ENCODE measurements at places on chromosomes 12 and 14.

DNA sequence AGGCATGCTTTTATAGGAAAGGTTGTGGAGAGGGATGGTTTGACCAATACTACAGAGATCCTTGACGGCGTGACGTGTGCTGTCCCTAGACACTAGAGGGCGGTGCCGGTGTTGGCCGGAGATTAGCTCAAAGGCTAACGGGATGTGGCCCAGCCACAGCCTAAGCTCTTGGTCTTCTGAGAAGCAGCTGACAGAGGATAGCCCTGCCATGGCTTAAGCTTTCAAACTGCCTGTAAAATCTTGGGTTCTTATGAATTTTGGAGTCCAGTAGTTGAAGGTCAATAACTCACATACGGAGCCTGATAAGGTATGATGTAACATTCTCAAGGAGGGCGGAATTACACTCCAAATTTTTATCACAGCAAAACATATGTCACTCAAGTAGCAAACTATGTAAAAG is 515.7 kb upstream of the ATXN7L3B start:
- DNase-seq: no peak

- no peak for DNase-seq
Measured at GRCh38 chr14:56185992-56186391, 67.8 kb downstream of the PELI2 start.

GRCh38 chr14:88753873-88754272 is 38.9 kb downstream of the EML5 start:
- DNase-seq: no peak

- no peak for DNase-seq
Measured at GRCh38 chr12:52612431-52613383, 5.7 kb downstream of the KRT73 start.

DNA sequence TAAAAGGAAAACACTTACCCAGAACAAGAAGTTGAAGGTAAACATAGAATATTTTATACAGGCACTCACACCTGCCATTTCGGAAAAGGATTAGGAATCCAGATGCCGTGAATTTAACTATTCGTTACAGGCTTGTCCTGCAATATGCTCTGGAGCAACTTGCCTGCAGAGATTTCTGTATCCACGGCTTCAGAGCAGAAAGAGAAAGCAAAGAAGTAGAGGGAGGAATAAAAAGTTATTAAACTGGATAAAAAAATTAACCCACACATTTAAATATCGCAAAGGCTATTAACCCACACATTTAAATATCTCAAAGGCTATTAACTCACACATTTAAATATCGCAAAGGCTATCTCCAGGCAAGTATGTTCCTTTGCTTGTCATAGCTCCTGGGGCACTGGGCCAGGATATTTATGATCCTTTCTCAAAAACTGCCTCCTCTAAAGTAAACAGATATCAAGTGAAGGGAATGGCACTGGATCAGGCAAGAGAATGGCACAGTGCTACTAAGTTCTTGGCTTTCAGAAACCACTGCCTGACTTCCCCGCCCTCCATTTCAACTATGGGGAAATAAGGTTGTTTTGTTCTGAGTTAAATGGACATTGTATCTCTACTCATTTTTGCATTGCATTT is at the start of gene TSPAN8:
TSPAN8 (minus strand) TSS at position 399 of the 633 bp plus-strand sequence; CDS start at position 78, 321 bp downstream.
- no peak for DNase-seq

- no peak for DNase-seq
Measured at GRCh38 chr12:15772405-15773018, 16.7 kb downstream of the EPS8 start.

DNA sequence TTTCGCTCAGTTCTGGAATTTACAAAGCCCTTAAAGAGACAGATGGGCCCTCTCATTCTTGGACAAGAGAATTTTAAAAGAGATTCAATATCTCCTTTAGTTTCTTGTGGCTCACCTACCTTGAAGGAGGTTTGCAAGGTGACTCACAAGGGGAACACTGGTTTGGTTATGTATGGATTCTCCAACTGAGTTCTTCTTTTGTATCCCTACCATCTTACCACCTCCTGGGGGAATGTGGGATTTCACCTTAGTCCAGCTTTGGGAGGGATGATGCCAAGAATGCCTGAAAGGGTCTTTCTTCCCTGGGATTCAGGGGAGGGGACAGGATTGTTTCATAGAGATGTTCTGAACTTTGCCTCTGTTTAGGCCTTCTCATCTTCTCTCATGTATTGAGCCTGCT is 3.7 kb downstream of the PPP4R4 start:
- no peak for DNase-seq

DNA sequence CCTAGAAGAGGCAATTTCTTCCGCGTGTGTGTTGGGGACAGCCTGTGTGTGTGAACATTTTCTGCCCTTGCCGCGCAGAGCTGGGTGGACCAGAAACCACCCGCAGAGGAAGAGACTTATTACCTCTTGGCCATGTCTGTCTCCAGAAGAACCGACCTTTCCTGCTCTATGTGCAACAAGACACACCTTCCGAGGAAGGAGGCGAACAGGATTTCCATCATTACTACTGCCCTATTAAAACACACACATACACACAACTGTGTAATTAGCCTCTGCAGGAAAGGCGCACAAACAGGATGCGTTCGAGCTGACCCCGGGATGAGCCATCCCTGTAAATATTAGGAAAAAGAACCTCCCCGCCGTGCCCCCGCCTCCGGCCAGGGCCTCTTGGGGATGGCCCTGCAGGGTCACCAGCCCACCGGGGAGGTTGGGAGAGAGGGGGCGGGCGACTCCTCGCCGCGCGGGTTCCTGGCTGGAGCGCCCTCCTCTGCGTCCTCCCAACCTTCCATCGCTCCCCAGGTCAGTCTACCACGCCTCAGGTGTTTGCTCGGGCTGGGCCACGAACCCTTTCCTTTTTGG is 484 bp upstream of the PRKCH start:
- no peak for DNase-seq

- DNase-seq: no peak
Measured at GRCh38 chr12:124165695-124166094, 129.2 kb upstream of the RFLNA start.

DNA sequence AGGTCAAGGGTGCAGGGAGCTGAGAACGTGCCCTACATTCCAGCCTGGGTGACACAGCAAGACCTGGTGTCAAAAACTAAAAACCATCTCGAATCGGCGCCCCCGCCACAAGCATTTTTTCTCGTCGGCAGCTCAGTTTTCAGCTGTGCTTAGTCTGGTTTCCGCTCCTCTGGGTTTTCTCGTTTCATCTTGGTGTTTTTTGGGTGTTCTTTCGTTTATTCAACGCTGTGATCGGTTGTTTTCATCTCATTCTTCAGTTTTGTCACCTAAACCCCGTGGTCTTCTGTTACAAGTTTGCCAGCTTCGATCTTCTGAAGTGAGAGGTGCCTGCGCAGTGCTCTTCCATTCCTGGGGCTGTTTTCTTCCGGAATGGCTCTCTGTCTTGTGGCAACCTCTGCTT is 41.4 kb downstream of the NOC4L start:
- peak; percentile 38 for DNase-seq

DNA sequence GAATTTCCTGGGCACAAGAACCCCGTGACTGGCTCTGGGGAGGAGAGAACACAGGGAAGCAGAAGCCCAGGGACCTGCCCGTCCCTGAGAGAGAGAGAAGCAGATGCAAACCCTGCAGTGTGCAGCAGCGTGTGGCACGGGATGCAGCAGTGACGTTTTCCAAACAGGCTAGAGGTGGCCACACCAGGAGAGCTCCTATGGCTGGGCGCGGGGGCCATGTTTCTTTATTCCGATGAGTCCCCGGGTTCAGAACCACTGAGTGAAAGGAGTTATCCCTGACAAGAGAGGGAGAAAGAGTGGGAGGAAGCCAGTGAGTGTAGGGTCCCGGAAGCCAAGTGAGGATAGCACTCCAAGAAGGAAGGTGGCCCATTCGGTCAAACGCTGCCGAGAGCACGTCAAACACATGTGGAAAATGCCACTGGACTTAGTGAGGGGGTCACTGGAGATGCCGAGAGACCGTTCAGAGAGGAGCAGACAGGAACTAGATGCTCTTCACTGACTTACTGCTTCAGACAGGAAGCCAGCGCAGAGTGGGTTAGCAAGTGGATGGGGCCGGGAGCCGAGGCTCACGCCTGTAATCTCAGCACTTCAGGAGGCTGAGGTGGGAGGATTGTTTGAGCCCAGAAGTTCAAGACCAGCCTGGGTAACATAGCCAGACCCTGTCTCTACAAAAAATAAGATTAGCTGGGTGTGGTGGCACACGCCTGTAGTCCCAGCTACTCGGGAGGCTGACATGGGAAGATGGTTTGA is 123.0 kb downstream of the BCL11B start:
- no peak for DNase-seq

DNA sequence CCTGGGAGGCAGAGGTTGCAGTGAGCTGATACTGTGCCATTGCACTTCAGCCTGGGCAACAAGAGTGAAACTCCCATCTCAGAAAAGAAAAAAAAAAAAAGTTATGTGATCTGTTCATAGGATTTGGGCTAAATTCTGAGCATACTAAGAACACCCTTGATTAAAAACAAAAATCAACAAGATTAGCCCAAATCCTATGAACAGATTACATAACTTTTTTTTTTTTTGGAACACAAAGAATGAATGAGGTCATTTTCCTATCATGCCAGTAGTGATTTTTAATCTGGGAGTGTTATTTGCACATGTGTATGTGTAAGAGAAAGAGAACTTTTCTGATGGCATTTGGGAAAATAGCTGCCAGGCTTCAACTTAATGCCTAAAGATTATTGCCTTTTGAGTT is 208.7 kb downstream of the ERC1 start:
- no peak for DNase-seq

GRCh38 chr14:75191100-75191499 is 14.7 kb upstream of the TMED10 start:
- no peak for DNase-seq

- no peak for DNase-seq
Measured at GRCh38 chr14:38743966-38744584, 359.0 kb downstream of the SEC23A start.

DNA sequence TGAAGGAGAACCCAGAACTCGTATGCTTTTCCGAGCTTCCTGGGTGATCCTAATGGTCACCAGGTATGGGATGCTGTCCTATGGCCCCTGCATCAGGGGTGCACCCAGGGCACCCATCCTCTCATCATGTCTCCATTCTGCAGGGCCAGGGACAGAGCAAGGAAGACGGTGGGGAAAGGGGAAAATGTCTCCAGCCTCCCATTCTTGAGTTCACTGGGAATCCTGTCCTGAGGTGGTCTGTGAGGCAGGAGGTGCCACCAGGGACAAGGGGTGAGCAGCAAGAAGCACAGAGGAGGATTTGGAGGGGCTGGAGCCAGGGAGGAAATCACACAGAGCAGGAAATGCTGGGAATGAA is 14.9 kb upstream of the SLC6A12 start:
- no peak for DNase-seq

- no peak for DNase-seq
Measured at GRCh38 chr14:23514644-23514957, 37.0 kb downstream of the ZFHX2 start.

DNA sequence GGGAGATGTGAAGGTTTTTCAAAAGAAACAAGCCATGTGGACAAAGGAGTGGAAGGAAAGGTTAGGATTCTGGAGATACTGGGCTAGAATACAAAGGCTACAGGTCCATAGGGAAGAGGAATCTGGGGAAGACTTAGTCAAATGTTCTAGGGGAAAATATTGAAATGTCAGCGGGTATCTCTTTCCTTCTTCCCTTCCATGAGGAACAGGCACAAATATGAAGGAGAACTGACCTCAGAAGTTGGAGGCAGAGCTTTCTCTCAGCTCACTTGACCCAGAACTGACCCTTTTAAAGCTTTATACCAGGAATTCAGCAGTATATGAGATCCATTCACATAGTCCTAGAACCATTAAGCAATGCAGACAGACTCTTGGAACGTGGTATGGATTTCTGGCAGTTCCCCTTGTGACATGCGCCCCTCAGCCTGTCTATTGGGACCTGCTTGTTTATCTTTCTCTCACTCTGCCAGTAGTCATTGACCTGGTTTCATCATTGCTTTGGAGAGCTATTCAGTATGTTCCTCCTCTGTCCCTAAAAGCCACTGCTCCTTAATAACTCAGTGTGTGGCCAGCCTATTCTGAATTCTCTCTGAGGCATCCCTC is 43.0 kb upstream of the GSG1 start:
- no peak for DNase-seq

- DNase-seq: no peak
Measured at GRCh38 chr14:39680777-39681176, 248.5 kb upstream of the FBXO33 start.

- no peak for DNase-seq
Measured at GRCh38 chr14:79186523-79186922, 1016.4 kb downstream of the NRXN3 start.

- peak; percentile 35 for DNase-seq
Measured at GRCh38 chr12:48917857-48918537, 7.3 kb downstream of the FKBP11 start.

DNA sequence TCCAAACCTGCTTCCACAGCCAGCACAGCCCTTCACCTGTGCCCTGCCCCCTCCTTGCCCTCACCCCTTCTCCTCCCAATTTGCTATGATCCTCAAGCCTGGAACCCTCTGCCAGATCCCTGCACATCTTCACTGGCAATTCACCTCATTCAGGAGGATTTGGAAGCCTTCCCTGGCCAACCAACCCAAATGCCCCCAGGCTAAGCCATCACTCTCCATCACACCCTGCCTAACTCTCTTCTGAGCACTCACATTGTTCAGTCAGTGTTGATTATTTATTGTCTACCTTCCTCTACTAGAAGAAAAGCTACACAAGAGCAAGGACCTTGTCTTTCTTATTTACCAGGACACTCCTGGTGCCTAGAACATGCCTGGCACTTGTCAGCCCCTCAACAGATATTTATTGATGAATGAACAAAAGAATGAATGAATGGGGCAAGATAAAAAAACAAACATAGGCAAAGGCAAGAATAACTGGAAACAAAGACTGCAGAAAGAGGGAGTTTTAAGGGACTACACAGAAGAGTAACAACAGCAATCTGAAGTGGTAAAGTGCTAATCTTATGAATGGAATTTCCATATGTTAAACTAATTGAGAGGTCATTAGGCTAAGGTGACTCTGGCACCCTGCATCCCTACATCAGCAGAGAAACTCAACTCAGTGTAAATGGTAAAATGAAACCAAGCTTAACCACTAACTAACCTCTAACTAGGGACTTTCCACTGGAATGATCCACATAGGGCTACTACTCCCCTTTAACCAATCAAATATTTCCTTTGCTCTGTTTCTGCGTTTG is 33.4 kb downstream of the TMTC1 start:
- DNase-seq: no peak

GRCh38 chr12:123807670-123808069 is 45.6 kb downstream of the DNAH10 start:
- DNase-seq: no peak

GRCh38 chr14:71089971-71090370 is 182.7 kb downstream of the PCNX1 start:
- DNase-seq: no peak

GRCh38 chr12:19402743-19403431 is 36.4 kb upstream of the AEBP2 start:
- no peak for DNase-seq

DNA sequence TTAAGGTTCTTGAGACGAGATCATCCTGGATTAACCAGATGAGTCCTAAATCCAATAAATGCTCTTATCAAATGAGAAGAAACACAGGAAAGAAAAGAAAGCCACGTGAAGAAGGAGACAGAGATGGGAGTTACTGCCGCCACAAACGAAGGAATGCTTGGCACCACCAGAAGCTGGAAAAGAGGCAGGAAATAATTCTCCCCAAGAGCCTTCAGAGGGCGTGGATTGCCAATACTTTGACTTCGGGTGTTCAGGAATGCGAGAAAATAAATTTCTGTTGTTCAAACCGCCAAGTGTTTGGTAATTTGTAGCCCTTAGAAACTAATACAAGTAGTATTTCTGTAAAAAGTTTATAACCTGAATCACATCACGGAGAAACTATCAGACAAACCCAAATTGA is 31.3 kb downstream of the ABCD2 start:
- DNase-seq: no peak

- DNase-seq: peak; percentile 79
Measured at GRCh38 chr12:76020731-76021672, 10.6 kb downstream of the PHLDA1 start.
